ENCODE measurements at places on chromosomes 13 and 19.
A peak's percentile ranks its signal among the peaks of the same experiment; 100 is the strongest.

DNA sequence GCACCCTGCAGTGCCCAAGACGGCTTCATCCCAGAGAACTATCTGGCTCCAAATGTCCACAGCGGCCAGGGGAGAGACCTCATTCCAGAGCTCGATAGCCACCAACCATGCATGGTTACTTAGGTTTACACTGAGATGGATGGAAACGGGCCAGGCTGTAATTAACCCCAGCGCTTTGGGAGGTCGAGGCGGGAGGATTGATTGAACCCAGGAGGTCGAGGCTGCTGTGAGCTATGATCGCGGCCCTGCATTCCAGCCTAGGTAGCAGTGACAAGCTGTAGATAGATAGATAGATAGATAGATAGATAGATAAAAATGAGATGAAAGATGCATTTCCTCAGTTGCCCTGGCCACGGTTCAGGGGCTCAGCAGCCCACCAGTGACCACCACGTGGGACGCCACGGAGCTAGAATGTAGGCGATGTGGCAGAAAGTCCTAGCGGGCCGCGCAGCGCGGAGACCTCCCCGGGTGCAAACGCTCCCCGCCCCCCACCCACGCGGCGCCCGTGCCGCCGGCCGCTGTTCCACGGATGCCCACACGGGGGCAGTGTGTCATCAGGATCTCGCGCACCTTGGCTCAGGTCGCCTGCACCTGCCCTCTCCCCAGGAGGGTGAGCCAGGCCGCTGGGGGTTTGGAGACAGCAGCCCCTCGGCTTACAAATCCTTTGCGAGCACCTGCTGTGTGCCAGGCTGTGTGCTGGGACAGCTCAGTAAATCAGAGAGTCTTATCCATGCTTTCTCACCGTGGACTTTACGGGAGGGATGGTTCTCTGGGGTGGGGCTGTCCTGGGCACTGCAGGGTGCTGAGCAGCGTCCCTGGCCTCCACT is 13.5 kb upstream of the TLE5 start:
- peak; percentile 75 for DNase-seq

GRCh38 chr19:10566408-10566657 is 523 bp upstream of the KRI1 start:
- no peak for DNase-seq

DNA sequence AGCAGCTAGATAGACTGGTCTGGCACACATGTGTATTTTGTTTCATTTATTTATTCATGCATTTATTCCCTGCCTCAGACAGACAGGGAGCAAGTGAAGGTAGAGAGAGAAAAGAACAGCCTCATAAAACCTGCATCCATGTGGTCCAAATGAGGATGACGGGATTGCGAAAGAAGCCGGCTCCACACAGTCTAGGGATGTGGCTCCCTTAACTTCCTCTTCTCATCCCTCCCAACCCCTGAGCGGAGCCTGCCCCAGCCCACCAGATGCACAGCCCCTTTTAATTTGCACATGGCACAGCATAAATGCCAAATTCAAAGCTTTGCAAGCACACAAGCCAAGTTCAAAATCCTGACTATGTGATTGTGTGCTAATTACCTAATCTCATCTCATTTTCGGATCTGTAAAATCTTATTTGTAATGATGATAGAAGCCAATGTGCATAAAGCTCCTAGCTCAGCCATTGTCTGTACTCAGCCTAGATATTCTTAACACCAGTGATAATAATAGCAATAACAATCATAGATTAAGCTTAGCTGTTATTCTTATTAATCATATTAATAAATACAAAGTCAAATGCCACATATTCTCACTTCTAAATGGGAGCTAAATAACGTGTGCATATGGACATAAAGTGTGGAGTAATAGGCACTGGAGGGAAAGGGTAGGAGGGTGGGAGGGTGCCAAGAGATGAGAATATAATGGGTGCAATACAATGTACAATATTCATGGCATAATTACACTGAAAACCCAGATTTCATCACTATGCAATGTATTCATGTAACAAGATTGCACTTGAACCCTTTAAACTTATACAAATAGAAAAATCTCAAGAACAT is 156.3 kb downstream of the DCT start:
- no peak for DNase-seq

GRCh38 chr19:51905206-51905605 is 389 bp upstream of the ZNF649 start:
- no peak for DNase-seq

DNA sequence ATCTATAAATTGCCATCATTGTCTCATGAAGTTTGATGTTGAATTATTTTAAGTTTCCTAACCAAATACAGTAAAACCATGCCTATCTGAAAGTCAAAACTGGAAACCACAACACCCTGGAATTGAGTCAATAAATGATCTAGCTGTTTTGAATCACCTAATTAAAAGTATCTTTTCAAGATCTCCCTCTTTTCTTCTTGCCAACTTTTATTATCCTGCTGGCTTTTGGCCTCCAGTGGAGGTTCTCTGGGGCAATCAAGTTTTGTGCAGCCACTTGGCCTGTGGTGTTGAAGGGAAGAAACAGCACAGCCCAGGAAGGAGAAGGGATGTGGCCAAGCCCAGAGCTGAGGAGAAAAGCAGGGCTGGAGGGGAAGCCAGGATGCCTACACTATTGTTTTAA is 255.4 kb downstream of the COG6 start:
- no peak for DNase-seq

GRCh38 chr13:111852725-111853518 is 214.0 kb upstream of the SOX1 start:
- DNase-seq, result no peak

GRCh38 chr13:113802090-113802531 is 43.1 kb downstream of the TMEM255B start:
- no peak for DNase-seq

DNA sequence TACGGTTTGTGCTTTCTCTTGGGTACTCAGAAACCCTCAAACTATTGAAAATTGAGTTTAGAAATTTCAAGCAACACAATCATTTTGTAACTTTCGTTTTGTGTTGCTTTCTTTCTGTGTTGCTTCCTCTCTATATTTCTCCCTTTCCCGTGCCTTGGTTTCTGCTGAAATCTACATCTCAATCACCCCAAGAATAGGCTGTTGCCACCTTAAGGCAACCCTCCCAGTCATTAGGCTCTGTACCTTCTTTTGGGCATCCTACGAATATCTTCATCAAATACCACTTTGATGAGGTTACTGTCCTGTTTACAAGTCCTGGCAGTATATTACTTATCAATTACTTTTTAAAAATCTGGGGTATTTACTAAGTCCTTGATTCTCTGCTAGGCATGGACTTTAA is 621.6 kb downstream of the GPC6 start:
- no peak for DNase-seq

GRCh38 chr19:3188627-3189596 is 3.2 kb downstream of the NCLN start:
- DNase-seq, result no peak

DNA sequence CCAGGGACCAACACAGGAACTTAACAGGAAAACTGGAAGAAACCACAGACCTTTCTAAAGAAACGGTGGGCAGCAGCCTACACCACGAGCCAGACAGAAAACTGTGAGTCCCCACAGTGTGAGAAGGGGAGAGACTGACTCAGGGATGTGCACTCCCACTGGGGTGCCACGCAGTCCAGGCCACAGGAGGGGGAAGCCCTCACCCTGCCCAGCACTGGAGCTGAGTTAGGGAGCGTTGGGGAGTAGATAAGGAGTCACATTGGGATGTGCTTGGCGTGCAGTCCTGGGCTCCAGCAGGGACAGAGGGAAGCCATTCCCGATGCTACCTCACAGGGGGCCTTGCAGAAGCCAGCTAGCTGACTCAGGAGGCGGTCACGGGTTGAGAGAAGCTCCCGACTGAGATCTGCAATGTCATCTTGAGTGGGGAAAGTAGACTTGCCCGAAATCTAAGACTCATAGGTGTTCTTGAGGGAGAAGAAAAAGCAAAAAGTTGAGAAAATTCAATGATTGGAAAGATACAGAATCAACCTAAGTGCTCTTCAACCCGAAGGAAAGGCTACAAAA is 17.3 kb downstream of the SIGLEC8 start:
- no peak for DNase-seq

- DNase-seq, result no peak
Measured at GRCh38 chr19:7676376-7676775, 514 bp upstream of the MCEMP1 start.
